ENCODE measurements at places on chromosomes 7 and 10. TPM values are rescaled to one million over a fixed set of nuclear protein-coding genes. Genes with fewer than 3 reads are reported as not detected.

- no peak for DNase-seq
These were observed 8.1 kb downstream of the THNSL1 start for GRCh38 chr10:25024528-25024927.

- no peak for DNase-seq
These were observed 305.9 kb upstream of the MGMT start for GRCh38 chr10:129161150-129161549.

CRYGN gene
- not detected for total RNA-seq

DNA sequence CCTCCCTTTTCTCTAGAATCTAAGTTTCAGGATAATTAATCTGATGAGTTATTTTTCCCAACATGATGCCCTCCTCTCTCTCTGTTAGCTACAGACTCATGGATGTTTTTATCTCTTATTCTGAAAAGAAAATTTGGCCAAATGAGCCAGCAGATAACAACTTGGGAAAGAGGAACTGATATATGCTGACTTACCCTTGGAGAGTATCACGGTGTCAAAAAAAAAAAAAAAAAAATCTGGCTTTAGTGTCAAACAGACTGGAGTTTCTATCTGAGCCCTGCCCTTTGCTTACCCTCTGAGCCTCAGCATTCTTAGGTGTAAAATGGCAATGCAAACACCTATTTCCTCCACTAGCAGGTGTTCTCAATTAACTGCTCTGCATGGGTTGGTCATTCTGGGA lies 190.4 kb downstream of the AHR start:
- DNase-seq = no peak

UNCX gene
- total RNA-seq = not detected

DNA sequence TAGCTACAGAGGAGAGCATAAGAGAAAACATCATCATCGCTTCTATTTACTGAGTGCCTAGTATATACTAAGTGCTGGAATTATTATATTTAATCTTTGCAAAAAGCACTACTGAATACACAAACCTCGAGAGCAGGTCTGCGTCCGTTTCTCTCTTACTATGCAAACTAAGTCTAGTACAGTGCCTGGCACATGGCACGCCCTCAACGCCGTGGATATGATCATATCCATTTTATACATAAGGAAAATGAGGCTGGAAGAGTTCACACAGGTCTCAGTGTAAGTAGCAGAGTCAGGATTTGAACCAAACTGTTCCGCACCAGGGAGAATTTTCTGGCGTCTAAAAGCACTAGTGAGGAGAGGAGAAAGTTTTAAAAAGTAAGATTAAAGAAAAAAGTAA lies 17.6 kb downstream of the MXI1 start:
- no peak for DNase-seq

- DNase-seq = no peak
These were observed 84.4 kb downstream of the AMPH start for GRCh38 chr7:38546763-38547162.
